ENCODE measurements at places on chromosomes 3 and 15.

GRCh38 chr3:20047976-20048883, 8.0 kb downstream of the KAT2B start:
- no peak for ATAC-seq

GRCh38 chr3:113946831-113947230, 982 bp upstream of the ZDHHC23 start:
- no peak for ATAC-seq

GRCh38 chr3:176950743-176951142, 246.5 kb downstream of the TBL1XR1 start:
- ATAC-seq, result peak; percentile 80

DNA sequence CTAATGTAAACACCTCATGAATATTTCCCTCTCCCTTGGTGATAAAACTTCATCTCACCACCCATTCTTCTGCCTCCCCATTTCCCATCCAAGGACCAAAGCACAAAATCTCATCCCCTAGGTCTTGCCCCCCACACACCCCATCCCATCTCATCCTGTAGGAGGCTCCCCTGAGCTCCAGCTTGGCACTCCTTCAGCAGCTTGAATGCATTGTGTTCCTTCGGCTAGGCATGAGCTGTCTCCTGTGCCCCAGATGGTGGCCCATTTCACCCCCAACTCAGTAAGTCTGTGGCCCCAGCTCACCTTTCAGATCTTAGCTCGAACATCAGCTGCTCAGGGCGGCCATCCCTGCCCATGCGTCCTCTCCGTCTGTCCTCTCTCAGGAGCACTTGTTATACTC, 203.6 kb upstream of the NR2F2 start:
- no peak for ATAC-seq

DNA sequence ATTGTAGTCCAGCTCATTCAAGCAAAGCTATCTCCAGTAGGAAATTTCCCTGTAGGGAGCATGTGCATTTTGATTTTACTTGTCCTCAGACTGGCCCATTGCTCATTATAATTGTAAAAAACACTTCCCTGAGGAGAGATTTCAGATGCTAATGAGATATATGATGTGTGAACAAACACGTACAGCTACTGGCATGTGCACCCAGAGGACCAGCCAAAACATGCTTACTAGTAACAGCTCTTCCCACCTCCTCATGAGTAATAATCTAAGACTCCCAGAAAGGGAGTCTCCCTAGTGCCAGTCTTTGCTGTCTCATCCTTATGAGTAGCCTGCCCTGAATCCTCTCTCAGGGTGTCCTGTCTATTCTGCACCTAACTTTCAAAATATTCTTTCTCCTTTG, 43.4 kb downstream of the FBXO22 start:
- peak; percentile 98 for ATAC-seq

DNA sequence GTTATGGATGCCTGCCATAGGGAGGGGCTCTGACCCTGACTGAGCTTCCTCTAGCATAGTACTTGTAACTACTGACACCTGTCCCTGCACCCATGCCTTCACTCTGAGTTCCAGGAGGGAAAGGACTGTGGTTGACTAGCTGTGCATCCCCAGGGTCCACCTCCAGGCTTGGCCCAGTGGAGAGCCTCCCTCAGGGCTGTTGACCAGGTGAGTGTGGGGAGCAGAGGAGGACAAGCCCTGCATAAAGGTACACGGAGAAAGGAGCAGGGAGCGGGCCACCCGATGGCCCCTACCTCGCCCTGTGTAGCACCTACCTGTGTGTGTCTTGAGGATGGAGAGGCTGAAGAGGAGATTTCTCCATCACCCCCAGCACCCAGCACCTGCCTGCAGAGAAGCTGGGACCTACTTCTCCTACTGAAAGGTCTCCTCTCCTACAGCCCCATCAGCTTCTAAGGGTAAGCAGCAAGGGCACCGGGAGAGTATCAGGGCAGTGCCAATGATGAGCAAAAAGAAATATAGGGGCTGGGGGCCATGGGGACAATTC, 6.7 kb upstream of the LTF start:
- ATAC-seq, result no peak

DNA sequence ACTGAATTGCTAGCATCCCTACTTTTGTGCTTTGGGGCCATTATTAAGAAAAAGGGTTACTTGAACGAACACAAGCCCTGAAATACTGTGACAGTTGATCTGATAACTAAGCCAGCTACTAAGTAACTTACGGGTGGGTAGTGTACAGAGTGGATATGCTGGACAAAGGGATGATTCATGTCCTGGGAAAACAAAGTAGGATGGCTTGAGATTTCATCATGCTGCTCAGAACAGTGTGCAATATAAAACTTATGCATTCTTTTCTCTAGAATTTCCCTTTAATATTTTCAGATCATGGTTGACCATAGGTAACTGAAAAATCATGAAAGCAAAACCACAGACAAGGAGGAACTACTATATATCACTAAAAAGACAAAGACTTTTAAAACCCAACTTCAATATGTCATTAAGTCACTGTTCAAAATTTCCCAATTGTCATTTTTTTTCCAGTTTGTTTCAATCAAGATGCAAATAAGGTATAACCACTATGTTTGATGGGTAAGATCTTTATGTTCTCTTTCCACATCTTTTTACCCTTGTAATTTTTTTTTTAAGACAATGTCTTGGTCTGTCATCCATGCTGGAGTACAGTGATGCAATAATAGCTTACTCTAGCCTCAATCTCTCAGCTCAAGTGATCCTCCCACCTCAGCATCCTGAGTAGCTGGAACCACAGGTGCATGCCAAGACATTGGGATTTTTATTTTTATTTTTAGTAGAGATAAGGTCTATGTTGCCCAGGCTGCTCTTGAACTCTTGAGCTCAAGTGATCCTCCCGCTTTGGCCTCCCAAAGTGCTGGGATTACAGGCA, 67.7 kb downstream of the IFT80 start:
- ATAC-seq, result peak; percentile 67

- peak; percentile 4 for ATAC-seq
Measured at GRCh38 chr15:78750566-78750965, 60.7 kb downstream of the ADAMTS7 start.

- ATAC-seq, result no peak
Measured at GRCh38 chr3:156016902-156017301, 103.5 kb upstream of the KCNAB1 start.

DNA sequence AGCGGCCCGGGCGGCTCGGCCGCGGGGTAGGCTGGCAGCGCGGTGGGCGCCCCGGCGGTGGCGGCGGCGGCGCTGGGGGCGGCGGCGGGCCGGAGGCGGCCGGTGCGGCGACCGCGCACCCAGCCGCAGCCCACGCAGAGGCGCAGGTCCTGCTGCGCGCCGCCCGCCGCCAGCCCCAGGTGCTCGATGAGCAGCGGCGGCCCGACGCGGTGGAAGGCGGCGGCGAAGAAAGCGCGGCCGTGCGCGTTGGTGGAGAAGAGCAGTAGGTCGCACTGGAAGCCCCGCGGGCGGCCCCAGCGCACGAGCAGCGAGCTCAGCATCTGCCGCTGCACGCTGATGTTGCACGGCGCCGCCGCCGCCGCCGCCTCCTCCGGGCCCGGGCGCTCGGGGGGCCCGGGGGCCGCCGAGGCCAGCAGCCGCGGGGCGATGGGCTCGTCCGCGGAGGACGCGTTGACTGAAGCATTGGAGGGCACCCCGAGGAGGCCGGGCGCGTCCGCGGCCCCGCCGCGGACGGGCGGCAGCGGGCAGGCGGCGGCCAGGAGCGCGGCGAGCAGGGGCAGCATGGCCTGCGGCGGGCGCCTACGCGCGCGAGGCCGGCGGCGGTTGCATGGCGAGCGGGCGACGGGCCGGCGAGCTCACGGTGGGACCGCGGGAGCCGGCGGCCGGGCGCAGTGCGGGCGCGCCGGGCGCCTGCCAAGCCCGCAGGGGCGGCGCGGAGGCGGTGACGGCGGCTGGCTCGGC, 452 bp downstream of the TMEM158 start:
- ATAC-seq, result no peak

DNA sequence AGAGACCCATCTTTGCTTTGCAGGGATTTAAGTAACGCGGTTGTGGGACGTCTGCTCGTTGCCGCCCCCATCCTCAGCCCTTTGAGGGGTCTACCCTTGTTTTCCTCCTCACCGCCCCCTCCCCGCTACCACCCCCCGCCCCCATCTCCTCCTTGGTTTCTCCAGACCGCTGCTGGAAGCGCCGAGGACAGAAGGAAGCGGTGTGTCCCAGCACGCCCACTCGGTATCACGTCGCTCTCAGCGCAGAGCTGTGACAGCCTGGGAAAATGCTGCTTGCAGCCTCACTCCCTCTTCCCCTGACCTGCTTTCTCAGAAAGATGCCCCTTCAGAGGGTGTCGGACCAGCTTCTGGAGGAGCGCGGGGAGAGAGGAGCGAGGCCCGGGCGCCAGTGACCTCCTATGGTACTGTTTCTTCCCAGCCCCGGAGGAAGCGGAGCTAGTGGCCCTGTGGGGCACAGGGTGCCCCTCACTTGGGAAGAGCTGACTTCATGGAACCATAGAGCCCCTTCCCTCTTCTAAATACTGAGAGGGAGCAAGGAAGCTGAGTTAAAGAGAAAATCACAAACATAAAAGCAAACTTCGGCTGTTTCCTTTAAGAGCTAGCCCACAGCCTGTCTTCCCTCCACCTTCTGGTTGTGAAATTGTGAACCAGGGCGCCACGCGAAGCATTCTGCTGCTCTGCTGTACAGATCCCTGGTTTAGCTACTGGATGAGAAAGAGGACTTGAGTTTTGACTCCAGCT, 698 bp downstream of the IL1RAP start:
- peak; percentile 42 for ATAC-seq

- no peak for ATAC-seq
Measured at GRCh38 chr3:49279376-49279775, 2.3 kb upstream of the C3orf62 start.

DNA sequence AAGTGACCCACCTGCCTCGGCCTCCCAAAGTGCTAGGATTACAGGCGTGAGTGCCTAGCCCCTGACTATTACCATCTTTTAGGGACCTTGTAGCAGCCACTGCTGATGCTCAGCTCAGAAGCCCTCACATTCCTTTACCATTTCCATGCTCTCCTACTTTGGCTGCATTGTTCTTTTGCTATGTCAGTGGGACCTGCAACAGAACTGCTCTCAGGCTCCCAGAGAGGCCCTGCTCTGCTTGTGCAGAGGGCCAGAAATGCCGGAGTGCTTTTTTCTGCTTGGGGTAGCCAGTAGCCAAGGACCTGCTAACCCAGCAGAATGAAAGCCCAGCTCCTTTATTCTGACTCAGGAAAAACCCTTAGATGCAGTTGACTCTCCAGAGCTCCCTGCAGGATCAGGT, 18.3 kb upstream of the PROK2 start:
- ATAC-seq, result no peak

DNA sequence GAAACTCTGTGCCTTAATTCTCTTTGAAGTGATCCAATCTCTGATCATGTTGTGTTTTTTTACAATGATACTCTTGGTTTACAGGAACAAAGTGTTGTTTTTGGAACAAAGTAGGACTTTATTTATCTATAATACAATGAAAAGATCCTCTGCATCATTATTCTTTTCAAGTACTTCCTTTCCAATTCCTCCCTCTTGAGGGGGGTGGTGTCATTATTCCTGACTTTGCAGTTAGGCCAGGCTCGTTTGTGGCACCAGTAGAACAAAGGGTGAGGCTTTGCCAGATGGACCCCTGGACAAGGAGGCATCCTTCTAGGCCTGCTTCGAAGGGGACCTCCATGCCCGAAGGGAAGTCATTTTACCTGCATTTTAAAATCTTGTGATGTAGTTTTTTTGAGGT, 41.7 kb upstream of the ZBTB38 start:
- no peak for ATAC-seq

DNA sequence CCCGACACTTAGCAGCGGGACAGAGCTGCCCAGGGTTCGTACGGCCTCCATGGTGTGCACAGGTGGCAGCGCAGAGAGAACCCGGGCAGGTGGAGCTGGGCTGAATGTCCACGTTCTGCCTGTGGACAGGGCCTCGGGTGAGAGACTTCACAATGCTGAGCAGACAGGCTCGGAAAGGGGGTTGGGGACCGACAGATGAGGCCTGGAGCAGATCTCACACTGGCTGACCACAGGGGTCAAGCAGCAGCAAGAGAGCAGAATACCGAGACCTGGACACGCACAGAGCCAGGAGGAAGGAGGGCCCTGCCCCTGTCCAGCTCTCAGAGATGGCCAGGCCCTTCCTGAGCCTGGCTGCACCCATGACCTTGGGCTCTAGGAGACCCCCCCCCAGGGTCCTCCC, 83.0 kb downstream of the VGLL4 start:
- ATAC-seq, result no peak

GRCh38 chr3:122186372-122186771, 2.9 kb downstream of the CASR start:
- ATAC-seq, result no peak

- ATAC-seq, result peak; percentile 5
Measured at GRCh38 chr15:92076541-92076940, 223.0 kb downstream of the SLCO3A1 start.

DNA sequence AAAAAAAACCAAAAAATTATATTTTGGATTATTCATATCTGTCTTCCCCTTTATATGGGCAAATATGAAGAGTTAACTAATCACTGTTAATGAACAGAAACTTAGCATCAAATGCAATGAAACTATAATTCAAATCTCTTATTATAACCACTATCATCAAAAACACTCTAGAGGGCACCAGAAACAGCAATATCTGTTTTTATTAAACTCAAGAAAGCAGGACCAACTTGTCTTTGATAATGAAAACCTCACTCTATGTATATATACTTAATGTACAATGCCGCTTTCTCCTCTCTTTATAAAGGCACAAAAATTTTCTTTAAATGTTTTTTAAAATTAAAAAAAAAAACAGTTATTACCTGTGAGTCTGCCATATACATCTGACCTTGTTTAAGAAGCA, 92.7 kb downstream of the UACA start:
- ATAC-seq, result no peak

DNA sequence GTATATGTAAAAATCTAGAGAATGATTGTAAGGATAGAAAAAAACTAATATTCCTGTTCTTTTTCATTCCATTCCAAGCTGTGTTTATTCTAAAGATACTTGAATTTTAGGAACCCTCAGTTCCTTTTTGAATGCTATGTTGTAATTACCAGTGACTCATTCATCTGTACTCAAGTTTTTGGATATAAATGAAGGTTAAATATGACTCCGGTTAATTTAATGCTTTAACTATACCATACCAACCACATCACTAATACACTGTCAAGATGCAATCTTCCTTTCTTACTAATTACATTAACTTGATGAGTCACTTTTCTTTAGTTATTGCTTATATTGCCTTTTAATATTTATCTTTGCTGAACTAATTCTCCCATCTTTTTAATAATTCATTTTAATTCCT, 68.8 kb upstream of the ZNF148 start:
- ATAC-seq, result peak; percentile 62

Measured in esophagus mucosa (tissue), 1 donor.